ENCODE measurements at places on chromosomes 5 and 9.
A peak's percentile ranks its signal among the peaks of the same experiment; 100 is the strongest.

DNA sequence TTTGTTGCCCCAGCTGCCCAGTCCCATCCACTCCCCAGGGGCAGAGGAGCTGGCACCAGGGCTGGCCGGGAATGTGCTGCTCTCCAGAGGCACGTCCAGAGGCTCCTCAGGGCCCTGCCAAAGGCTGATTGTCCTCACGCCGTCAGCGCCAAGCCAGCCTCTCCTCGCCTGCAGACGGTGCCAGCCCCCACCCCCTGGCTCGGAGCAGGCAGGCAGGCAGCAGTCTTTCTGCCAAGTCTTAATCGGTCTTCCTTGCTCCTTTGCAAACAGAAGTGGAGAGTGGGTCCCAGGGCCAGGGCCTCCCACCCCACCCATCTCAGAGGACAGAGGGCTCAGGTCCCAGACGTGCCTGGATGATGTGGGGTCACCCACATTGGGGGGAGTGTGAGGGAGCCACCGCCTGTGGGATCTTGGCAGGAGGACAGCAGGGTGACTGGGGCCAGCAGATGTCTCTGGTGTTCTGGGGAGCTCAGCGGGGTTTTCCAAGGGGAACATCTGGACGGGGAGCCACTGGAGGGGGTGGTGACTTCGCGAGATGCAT, 36.3 kb downstream of the FAM163B start:
- no peak for DNase-seq

DNA sequence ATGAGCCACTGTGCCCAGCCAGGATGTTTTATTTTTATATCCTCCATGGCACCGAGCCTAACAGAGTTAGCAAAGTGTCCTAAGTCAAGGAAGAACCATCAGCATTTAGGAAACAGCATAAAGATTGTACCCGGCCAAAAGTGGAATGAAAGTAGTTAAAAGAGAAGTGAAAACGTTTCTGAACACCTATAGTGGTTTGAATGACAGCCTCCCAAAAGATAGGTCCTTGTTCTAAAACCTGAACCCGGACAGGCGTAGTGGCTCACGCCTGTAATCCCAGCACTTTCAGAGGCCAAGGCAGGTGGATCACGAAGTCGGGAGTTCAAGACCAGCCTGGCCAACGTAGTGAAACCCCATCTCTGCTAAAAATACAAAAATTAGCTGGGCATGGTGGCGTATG, 37.4 kb downstream of the ZFAND5 start:
- DNase-seq, result no peak

DNA sequence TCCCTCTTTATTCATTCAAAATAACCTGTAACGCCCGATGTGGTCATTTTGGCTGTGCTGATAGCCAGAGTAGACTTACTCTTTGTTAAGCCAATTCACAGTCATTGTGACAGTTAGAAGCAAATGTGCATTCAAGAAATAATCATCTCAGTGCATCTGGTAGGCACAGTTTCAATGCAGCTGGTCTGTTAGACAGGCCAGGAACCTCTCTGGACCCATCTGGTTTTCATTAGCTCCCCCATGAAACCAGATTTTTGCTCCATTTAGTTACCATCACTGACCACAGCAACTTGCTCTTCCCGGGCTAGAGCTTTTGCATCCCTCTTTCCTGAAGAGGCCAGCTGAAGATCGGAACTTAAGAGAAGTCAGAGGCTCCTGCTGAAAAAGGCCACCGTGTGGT, 284.2 kb downstream of the NSG2 start:
- no peak for DNase-seq

DNA sequence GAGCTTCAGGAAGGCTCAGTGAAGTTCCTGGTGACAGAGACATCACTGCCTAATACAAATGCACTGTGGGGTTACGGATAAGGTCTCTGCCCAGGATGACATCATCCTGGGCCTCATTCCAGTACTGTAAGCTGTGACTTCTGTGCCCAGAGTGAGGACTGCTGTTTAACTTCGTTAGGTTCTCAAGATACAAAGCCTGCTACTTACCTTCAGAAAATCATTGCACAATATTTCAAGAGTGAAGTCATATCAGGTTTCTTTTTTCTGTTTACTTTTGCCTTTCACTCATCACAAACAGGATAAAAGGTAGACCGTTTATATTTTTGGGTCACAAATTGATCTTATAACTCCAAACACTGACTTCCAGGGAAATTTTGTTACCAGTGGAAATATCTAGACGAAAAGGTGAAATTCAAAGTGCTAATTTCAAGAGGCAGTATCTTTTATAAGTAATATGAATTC, 241.2 kb downstream of the PIK3R1 start:
- peak; percentile 65 for DNase-seq

DNA sequence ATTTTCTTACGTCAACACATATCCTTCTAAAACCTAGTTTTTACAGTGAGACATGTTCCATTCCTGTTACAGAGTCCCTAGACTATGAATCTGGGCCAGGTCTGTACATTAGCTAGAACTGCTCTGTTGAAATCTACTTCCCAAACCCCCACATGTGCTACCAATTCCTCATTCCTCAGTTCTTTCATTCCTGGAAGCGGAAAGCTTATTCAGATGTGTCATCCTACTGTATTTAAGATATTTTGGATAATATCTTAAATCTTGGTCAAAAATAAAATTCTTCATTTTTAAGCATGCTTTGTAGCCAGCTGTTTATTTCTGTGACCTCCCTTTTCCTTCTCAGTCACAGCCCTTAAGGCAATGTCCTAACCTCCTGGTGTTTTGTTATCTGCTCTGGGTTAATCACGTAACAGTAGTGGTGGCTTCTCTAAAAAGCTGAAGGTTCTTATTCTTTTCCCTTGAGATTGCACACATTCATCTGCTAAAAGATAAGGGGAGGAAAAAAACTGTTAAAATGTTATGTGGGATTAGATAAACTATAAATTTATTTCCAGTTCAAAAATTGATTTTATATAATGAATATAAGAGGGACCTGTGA, 35.6 kb downstream of the GLRX start:
- no peak for DNase-seq
